ENCODE measurements at places on chromosomes 4 and X. TPM values are rescaled to one million over a fixed set of nuclear protein-coding genes. Genes with fewer than 3 reads are reported as not detected.

Gene TMEM31
- not detected for total RNA-seq

Gene CLDN34
- not detected for total RNA-seq

Gene MAGEA12
- not detected for total RNA-seq

Gene SPARCL1
- total RNA-seq: 0.53 TPM

Gene SPANXN4
- not detected for total RNA-seq

Gene WDR45
- 27.3 TPM for total RNA-seq

Gene CD40LG
- total RNA-seq: not detected

Gene HS6ST2
- 14.7 TPM for total RNA-seq
